H1 (cell line): ENCODE measurements at places on chromosomes 13 and 19. TPM values are rescaled to one million over a fixed set of nuclear protein-coding genes. Genes with fewer than 3 reads are reported as not detected.

Gene ODAD3
- total RNA-seq: 1.6 and 2.2 TPM in 2 replicates

Gene TMEM150B
- 0.88 and 0.91 TPM in 2 replicates for total RNA-seq

Gene SLAIN1
- 37.0 and 37.7 TPM in 2 replicates for total RNA-seq

Gene LGALS14
- total RNA-seq: 0.50 and 1.1 TPM in 2 replicates

Gene KIR2DL1
- total RNA-seq: not detected in 2 replicates

Gene MADCAM1
- total RNA-seq: 3.0 and 3.1 TPM in 2 replicates

Gene IRGC
- not detected in 2 replicates for total RNA-seq

Gene SIGLEC8
- total RNA-seq: not detected in 2 replicates

Gene PET100
- total RNA-seq: 105 and 127 TPM in 2 replicates

Gene RSPH6A
- total RNA-seq: 0.19 and 0.25 TPM in 2 replicates

Gene DCLK1
- 38.7 and 41.0 TPM in 2 replicates for total RNA-seq

Gene CACNG6
- 1.2 and 1.4 TPM in 2 replicates for total RNA-seq

Gene PLIN5
- 1.8 and 2.0 TPM in 2 replicates for total RNA-seq

Gene DLL3
- total RNA-seq: 11.3 and 12.2 TPM in 2 replicates

Gene LYL1
- total RNA-seq: 0.58 and 0.65 TPM in 2 replicates

Gene HSH2D
- total RNA-seq: 0.67 and 0.75 TPM in 2 replicates

Gene GNA15
- total RNA-seq: 0.25 and 0.26 TPM in 2 replicates

Gene SPACA6
- total RNA-seq: 4.1 and 7.5 TPM in 2 replicates

Gene IFNL2
- not detected in 2 replicates for total RNA-seq

Gene FGF9
- 0.08 TPM in 1 of 2 replicates, not detected in the other for total RNA-seq

Gene NECTIN2
- total RNA-seq: 181 and 184 TPM in 2 replicates

Gene FXYD3
- total RNA-seq: 0.86 TPM in 1 of 2 replicates, not detected in the other

Gene CA11
- 51.7 and 53.0 TPM in 2 replicates for total RNA-seq

Gene STOML3
- not detected in 2 replicates for total RNA-seq

Gene ZNF20
- 7.4 and 9.0 TPM in 2 replicates for total RNA-seq

Gene IER2
- total RNA-seq: 137 and 138 TPM in 2 replicates

Gene ZNF846
- 9.0 and 9.2 TPM in 2 replicates for total RNA-seq

Gene RNF225
- total RNA-seq: 1.0 and 1.2 TPM in 2 replicates

Gene NPAS1
- 9.0 and 9.9 TPM in 2 replicates for total RNA-seq

Gene LATS2
- 26.2 and 26.5 TPM in 2 replicates for total RNA-seq

Gene SIGLEC12
- total RNA-seq: not detected in 2 replicates

Gene HCST
- total RNA-seq: 1.1 TPM in 1 of 2 replicates, not detected in the other

Gene SLC44A2
- 118 and 120 TPM in 2 replicates for total RNA-seq

Gene MCEMP1
- total RNA-seq: not detected in 2 replicates

Gene CARS2
- total RNA-seq: 44.5 and 55.9 TPM in 2 replicates

Gene PEG3
- total RNA-seq: not detected in 2 replicates

Gene GSX1
- total RNA-seq: not detected in 2 replicates

Gene ZNF470
- 6.8 and 8.8 TPM in 2 replicates for total RNA-seq

Gene TEX30
- total RNA-seq: 8.5 and 10.3 TPM in 2 replicates

Gene CCL25
- total RNA-seq: not detected in 2 replicates

Gene APC2
- total RNA-seq: 3.7 and 4.1 TPM in 2 replicates

Gene PEAK3
- not detected in 2 replicates for total RNA-seq

Gene LILRB1
- not detected in 2 replicates for total RNA-seq

Gene SHANK1
- 3.7 and 3.9 TPM in 2 replicates for total RNA-seq

Gene CCDC8
- total RNA-seq: 13.6 and 15.1 TPM in 2 replicates

Gene CEACAM8
- not detected in 2 replicates for total RNA-seq

Gene COX6B2
- total RNA-seq: 6.4 and 6.5 TPM in 2 replicates

Gene CSNK1A1L
- total RNA-seq: not detected in 2 replicates

Gene IL4I1
- total RNA-seq: 0.67 and 0.76 TPM in 2 replicates

Gene KASH5
- total RNA-seq: 0.19 and 0.57 TPM in 2 replicates

Gene UGGT2
- total RNA-seq: 21.9 and 25.1 TPM in 2 replicates

Gene ZNF610
- 4.9 and 5.4 TPM in 2 replicates for total RNA-seq

Gene ZNF85
- 22.2 and 23.1 TPM in 2 replicates for total RNA-seq

Gene ZNF433
- 1.4 and 1.8 TPM in 2 replicates for total RNA-seq

Gene SELENOV
- 8.4 and 11.0 TPM in 2 replicates for total RNA-seq
